Activated T-cell treated with anti-CD3 and anti-CD28 coated beads for 1 hour (primary cell): ENCODE measurements at places on chromosomes 16 and 17.

DNA sequence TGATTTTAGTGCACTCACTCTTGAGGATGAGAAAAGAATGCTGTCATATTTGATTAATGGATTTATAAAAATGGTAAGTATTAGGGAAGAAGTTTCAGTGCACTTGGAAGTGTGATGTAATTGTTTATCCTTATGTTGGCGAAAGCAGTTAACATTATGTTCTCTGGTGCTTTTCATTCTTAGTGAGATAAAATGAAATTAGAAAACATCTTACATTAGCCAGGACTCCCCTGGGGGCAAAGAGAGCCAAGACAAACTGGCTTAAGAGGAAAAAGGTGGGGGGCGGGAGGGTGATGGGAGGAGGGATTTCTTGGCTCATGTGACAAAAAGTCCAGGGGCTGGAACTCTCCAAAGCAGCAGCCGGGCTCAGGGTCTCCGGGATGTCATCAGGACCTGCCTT, 73.2 kb downstream of the KNOP1 start:
- DNase-seq = no peak

DNA sequence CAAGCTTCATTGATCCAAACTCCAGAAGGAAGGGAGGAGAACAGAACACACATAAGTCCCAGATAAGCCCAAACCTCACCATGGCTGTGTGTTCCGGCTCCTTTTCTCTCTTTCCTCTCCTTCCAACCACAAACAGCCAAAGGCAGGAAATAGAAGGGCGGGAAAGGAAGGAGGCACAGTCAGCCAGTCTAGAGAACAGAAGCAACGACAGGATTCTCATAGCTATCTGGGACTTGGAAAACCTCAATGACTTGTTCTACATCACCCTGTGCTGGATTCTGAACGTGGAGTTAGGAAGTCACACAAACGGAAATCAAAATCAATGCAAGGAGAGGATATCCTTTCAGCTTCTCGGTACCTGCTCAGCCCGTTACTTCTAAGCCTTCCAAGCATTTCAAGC, 9.0 kb downstream of the CRK start:
- DNase-seq = no peak

GRCh38 chr16:85415196-85416090, 197.7 kb upstream of the GSE1 start:
- DNase-seq = no peak

- DNase-seq = no peak
These were observed 9.6 kb upstream of the WNT9B start for GRCh38 chr17:46841561-46842379.

- DNase-seq = peak; percentile 86
These were observed 5.6 kb downstream of the RARA start for GRCh38 chr17:40314584-40314956.

GRCh38 chr16:14958970-14959369, 15.9 kb upstream of the PDXDC1 start:
- no peak for DNase-seq

DNA sequence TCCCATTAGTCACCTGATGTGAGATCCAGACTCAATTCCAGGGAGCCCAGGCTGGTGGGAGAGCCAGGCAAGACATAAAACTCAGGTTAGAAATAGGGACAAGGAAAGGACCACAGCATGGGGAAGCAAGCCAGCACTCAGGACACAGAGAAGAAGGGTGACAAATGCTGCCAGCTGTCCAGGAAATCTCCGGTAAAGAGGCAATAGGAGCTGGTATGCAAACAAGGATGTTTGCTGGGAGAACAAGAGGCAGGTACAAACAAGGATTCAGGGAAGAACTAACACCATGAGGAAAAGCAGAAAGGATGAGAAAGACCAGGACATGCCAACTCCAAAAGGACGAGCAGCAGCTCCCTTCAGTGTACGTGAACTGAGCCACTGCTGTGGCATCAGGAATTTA, 10.2 kb upstream of the TXNDC11 start:
- no peak for DNase-seq

GRCh38 chr16:57469046-57469445, 6.6 kb downstream of the POLR2C start:
- no peak for DNase-seq

DNA sequence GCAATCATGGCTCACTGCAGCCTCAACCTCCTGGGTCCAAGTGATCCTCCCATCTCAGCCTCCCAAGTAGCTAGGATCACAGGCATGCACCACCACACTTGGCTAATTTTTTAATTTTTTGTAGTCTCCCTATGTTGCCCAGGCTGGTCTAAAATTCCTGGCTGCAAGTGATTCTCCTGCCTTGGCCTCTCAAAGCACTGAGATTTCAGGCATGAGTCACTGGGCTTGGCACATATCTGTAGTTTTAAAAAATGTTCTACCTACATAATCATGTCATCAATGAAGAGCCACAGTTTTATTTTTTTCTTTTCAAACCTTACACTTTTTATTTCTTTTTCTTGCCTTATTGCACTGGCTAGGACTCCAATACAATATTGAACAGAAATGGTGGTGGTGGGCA, 33.1 kb upstream of the COL1A1 start:
- no peak for DNase-seq

DNA sequence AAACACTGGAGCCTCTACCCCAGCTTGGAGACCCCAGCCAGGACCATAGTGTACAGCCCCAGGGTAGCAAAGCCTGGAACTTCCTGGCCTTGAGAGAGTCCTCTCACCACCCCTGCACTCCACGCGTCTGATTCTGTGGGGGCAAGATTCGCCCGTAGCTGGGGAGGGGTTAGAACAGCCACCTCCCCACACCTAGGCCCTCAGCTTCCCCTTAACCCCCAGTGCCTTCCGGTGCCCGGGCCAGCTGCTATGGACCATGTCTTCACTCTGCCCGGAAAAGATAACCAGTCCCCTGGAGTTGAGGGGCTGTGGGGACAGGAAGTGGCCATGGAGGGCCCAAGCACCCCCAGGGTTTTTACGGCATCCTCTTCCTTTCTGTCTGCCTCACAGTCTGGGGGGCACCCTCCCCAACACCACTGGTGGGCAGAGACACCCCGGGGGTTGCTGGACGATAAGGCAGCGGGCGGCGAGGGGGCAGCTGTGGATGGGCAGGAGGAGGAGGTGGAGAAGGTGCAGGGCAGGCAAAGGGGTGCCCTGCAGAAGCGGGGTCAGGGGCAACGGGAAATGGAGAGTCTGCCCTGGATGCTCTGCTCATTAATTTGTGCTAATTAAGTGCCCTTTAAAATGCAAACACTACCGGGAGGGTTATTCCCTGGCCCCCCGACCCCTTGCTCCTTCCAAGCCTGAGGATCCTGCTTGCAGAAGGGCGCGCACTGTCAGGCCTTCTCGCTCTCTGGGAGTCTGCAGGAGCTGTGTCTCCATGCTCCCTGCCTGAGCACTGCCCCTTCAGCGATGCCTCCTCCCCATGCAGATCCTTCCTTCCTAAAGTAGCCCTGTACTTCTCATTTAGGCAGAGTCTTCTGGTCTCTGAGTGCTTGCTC, 2.4 kb downstream of the PRSS27 start:
- DNase-seq = no peak

GRCh38 chr17:34771891-34772290, 189.4 kb downstream of the CCT6B start:
- no peak for DNase-seq

GRCh38 chr16:69662901-69663300, 63.5 kb downstream of the NQO1 start:
- no peak for DNase-seq

DNA sequence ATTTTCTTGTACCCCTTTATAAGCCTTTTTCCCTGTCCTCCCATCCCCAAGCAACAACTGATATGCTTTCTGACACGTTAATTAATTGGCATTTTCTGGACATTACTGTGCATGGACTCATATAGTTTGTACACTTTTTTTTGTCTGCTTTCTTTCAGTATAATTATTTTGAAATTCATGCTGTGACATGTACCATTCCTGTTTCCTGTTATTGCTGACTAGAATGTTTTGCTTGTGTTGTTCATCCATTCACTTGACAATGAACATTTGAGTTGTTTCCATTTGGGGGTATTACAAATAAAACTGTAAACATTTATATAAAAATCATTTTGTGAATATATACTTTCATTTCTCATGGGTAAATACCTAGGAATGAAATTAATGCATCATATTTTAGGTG, 50.6 kb downstream of the RBBP6 start:
- no peak for DNase-seq

DNA sequence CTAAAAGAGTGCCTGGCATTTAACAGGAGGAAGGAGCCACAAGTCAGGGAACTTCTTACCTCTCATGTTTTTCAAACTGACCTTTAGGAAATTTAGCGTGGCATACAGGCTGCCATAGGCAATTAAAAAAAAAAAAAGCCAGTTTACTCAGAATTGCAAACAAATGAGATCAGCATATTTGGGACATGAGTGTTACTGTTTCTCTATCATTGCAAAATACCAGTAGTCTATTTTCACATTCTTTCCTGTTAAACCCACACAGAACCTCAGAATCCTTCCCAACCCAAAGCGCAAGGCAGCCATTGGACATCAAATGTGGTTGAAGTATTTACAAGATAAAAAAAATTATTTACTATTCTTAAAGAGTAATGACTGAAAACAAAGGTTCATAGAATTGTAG, 366.4 kb upstream of the DYNLRB2 start:
- no peak for DNase-seq

GRCh38 chr16:89561142-89561883, 831 bp downstream of the RPL13 start:
- no peak for DNase-seq

- no peak for DNase-seq
These were observed 540 bp downstream of the PPP4C start for GRCh38 chr16:30076276-30076791.

DNA sequence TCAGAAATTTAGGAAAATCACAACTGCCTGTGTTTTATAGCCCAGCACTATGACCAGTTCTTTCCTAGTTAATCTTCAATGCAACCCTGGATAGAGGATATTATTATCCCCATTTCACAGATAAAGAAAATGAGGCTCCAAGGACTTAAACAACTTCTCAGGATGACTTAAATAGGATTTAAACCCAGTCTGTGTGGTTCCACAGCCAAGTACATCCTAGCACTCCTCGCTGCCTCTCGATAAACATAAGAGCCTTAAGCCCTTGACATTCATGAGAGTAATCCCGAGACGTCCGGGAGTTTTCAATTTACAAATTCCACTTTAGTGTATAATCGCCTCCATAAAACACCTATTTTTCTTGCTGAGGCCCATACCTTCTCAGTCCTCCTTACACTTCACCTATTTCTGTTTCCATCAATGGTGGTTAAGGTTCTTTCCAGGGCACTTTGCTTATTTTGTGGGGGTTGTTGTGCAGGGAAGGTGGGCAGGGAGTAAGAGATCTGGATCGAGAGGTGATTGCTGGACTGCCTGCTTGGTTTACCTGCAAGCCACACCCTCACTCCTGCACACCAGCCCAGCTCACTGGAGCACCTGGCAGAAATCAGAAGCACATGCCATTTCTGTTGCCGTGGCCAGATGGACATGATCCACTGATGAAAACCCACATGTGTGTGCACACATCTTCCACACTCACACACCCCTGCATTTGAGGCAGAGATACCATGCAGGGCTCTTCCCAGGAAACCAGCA, 50.5 kb downstream of the ASIC2 start:
- DNase-seq = no peak

GRCh38 chr16:52634104-52634503, 87.2 kb upstream of the TOX3 start:
- DNase-seq = no peak

DNA sequence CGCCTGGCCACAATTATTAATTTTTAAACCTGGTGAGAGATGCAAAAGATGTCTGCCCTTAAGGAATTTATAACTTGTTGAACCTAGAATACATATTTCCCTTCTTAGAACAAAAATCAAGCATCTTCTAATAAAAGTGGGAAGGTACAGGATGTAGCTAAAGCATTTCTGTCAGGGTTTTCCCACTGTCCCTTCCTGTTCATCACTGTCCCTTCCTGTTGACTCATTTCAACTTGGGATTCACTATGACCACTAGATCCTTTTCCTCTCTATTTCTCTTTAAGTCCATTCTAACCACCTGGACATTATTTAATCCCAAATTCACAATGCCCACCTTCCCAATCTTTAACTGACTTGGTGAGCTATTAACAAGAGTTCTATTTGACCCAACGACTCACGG, 33.9 kb upstream of the CDRT4 start:
- DNase-seq = no peak

- no peak for DNase-seq
These were observed 643.0 kb downstream of the MAF start for GRCh38 chr16:78957317-78958100.

DNA sequence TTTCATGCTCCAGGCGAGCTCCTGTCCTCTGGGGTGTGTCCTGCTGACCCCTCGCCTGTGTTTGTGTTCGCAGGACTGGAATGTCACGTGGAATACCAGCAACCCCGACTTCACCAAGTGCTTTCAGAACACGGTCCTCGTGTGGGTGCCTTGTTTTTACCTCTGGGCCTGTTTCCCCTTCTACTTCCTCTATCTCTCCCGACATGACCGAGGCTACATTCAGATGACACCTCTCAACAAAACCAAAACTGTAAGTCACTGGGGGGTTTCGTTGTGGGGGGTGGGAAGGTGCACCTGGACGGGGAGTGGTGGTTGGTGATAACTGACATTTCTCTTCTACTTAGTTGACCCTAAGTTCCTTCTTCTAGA, 58.3 kb downstream of the ABCC1 start:
- no peak for DNase-seq
